GM20000 (cell line): ENCODE measurements at places on chromosomes 7 and 10.

DNA sequence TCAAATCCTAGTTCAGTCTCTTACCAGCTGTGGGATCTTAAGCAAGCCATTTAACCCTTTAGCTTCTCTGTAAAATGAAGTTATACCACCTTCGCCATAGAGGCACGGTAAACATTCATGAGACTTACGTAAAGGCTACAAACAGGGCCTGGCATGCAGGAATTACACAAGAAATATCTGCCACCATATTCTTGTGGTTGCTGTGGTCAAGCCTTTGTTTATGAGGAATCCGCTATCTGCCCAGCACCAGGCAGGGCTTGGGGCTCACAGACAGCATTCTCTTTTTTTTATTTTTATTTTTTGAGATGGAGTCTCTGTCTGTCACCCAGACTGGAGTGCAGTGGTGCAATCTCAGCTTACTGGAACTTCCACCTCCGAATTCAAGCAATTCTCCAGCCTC, 9.9 kb downstream of the AIFM2 start:
- no peak for DNase-seq

- no peak for DNase-seq
Measured at GRCh38 chr10:117266400-117266799, 25.5 kb downstream of the SLC18A2 start.

DNA sequence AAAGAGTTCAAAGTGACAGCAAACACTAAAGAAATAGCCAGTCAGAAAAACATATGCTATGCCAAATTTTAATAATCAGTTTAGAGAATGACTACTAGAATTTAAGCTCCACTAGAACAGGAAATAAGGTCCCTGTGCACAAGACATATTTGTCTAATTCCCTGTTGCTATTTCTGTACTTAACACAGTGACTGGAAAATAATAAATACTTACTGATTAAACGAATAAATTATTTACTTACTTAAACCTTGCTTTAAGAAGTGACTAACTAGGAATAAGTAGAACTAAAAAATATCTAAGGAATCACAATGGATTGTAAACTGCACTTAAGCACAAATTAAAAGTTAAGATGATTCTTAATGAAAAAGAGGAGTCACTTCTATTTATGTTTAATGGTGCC, 22.3 kb downstream of the NPS start:
- no peak for DNase-seq

- no peak for DNase-seq
Measured at GRCh38 chr10:1377740-1378397, 321.7 kb downstream of the WDR37 start.

- no peak for DNase-seq
Measured at GRCh38 chr7:20227291-20227795, 10.2 kb upstream of the MACC1 start.
